ENCODE measurements at places on chromosomes 7 and 10.

DNA sequence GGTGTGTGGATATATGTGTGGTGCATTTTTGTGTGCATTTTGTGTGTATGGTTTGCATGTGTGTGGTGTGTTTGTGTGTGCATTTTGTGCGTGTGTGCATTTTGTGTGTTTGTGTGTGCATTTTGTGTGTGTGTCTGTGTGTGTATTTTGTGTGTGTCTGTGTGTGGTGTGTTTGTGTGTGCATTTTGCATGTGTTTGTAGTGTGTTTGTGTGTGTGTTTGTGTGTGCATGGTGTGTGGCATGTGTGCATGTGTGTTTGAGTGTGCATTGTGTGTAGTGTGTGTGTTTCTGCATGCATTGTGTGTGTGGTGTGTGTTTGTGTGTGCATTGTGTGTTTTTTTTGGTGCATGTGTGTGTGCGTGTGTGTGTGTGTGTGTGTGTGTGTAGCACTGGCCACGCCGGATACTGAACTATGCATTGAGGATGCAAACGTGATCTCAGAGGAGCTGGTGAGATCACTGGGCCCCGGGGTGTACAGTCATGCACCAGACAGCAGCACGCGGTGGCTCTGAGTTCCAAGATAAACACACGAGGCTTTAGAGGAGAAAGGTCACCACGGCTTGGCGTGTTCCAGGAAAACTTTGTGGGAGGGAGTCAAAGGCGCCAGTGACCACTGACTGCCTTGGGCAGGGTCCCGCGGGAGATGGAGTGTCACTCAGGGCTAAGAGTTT lies 106.6 kb upstream of the SHH start:
- H3K4me3 ChIP-seq = no peak overlapping the region
- no peak for DNase-seq
- no peak overlapping the region for H3K27ac ChIP-seq
- no peaks in the 10 kb centered on the region for H3K4me1 ChIP-seq
- H3K36me3 ChIP-seq = no peaks in the 10 kb centered on the region

DNA sequence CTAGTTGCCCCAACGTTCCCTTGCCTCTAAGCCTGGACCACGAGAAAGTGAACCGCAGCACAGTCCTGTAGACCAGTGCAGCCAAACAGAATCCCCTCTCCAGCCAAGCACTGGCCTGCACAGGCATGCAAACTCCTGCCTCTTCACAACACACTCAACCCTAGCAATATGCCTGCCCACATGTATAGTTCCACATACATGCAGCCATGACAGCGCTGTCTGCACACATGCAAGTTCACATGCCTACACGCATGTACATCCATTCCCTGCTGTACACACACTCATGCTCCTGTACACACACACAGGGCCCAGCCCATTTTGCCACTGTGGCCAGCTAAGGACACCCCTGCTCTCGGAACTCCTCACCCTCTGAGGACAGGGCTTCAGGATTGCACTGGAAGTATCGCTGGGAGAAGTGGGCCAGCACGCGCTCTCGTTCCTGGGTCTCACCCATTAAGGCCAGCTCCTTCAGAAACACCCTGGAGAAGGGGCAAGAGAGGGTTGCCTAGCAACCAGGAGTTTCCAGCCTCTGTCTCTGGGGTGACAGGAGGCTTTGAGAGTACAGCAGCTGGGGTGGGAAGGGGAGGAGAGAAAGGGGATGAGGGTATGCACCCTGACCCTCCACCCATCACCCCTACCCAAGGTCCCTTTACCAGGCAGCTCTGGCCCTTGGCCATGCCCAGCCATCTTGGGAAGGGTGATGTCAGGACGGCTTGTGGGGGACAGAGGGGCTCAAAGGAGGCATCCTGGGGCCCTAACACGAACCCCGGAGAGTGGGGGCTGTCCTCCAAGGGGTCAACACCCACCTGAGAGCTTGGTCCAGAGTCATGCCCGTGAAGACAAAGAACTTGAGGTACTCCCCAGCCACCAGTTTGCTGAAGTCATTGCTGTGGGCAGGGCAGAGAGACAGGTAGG lies 7.0 kb downstream of the PSD start:
- H3K36me3 ChIP-seq = no peaks in the 10 kb centered on the region
- peaks cover 4% of the 10 kb centered on the region for H3K4me1 ChIP-seq
- H3K27ac ChIP-seq = no peak overlapping the region

DNA sequence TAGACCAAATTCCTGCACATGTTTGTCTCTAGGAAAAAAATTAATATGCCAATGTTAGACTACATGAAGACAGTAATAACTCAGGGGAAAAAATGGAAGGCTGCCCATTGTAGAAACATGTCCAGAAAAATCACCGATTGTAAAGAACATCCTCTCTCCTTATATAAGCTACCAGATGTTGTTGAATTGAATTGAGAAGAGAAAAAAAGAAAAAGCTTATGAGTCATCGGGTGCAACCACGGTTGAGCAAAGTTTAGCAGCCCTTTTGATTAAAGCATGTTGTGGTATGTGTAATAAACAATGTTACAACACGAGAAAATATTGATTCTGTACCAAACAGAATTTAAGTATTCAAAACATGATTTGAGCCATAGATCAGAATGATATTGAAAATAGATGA lies 102.3 kb upstream of the ARHGAP21 start:
- H3K4me3 ChIP-seq = no peak overlapping the region
- H3K27ac ChIP-seq = no peak overlapping the region
- DNase-seq = no peak
- H3K4me1 ChIP-seq = no peaks in the 10 kb centered on the region
- no peaks in the 10 kb centered on the region for H3K36me3 ChIP-seq
- no peaks in the 10 kb centered on the region for H3K27me3 ChIP-seq

DNA sequence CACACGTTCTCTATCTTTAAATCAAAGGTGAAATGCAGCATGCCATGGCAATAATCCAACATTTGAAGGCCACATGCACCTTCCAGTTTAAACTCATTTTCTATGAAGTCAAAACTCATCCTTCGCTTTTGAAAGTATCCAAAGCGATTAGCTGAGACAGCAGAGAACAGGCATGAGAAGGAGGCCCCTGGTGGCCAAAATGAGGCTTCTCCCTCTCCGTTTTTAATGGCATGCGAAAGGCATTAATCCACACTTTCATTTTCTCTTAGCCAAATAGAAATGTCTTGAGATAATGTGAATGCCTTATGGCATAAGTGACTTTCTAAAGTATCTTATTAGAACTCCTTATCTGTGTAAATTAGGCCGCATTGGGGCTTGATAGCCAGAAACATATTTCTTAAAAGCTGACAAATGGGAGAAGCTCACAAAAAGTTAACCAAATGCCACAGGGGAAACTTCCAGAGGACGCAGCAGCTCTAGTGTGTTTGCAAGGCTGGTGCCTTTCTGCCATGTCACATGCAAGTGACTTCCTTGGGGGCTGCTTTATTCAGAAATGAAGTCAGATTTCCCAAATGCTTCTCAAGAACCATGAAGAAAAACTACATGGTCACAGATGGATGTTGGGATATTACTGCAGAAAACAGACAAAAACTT lies 1189.6 kb downstream of the SORCS1 start:
- no peak overlapping the region for H3K4me3 ChIP-seq
- no peak for DNase-seq
- no peaks in the 10 kb centered on the region for H3K4me1 ChIP-seq
- H3K27me3 ChIP-seq = no peaks in the 10 kb centered on the region

GRCh38 chr7:106551936-106552335 lies 109.0 kb downstream of the CCDC71L start:
- no peak for DNase-seq
- no peaks in the 10 kb centered on the region for H3K4me1 ChIP-seq
- no peaks in the 10 kb centered on the region for H3K36me3 ChIP-seq
- H3K27ac ChIP-seq = no peak overlapping the region

DNA sequence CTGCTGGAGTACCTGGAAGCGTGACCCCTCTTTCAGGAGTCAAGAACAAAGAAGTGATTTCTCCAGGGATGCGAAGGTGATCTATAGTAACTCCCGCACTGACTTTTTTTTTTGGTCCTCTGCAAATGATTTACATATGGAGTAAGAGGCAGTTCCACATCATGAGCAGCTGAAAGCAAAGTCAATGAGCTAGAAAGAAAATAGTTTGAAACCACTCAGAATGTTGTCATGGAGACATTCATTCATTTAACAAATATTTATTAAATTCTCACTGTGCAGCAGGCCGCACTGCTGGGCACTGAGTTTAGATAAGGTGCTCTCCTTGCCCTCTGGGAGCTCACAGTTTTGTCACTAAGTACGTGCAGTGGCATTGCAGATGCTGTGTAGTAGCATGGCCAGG lies 206.7 kb downstream of the CAMK1D start:
- peaks cover 3% of the 10 kb centered on the region for H3K27me3 ChIP-seq
- H3K27ac ChIP-seq = no peak overlapping the region
- H3K36me3 ChIP-seq = no peaks in the 10 kb centered on the region

DNA sequence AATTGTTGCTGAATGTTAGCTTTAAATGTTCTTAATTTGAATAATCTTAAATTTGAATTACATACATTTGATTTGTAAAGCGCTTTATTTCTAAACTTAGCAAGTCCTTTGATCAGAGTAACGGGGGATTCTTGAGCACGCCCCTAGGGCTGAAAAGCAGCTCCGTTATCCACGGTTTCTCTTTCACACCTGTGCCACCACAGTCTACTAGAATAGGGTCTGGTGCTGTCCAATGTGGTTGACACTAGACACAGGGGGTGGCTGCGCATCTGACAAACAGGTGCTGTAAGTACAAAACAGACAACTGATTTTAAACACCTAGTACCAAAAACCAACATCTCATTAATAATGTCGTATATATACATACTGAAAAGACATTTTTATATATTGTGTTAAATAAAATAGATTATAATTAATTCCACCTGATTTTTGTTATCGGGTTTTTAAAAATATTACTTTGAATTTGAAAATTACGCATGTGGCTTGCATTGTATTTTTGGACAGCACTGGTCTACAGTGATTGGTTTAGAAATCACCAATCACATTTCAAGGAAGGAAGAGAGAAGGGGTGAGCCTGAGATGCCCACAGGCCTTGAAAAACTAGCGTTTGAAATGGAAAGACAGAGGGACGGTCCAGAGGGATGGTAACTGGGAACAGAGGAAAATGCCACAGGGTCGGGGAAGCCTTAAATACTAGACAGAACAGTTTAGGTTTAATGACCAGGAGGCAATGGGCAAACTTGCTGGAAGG lies 7.3 kb downstream of the SEPHS1 start:
- peaks cover 4% of the 10 kb centered on the region for H3K36me3 ChIP-seq
- H3K27ac ChIP-seq = peak overlapping the region; percentile 62
- no peaks in the 10 kb centered on the region for H3K27me3 ChIP-seq

GRCh38 chr7:146728611-146729010 lies 612.0 kb downstream of the CNTNAP2 start:
- no peak for DNase-seq
- H3K27ac ChIP-seq = no peak overlapping the region
- H3K27me3 ChIP-seq = no peaks in the 10 kb centered on the region
- no peak overlapping the region for H3K4me3 ChIP-seq

GRCh38 chr10:27019827-27020226 lies 80.5 kb downstream of the ANKRD26 start:
- no peaks in the 10 kb centered on the region for H3K27me3 ChIP-seq
- no peak overlapping the region for H3K27ac ChIP-seq
- peaks cover 55% of the 10 kb centered on the region for H3K36me3 ChIP-seq
- H3K4me1 ChIP-seq = no peaks in the 10 kb centered on the region
- DNase-seq = no peak

DNA sequence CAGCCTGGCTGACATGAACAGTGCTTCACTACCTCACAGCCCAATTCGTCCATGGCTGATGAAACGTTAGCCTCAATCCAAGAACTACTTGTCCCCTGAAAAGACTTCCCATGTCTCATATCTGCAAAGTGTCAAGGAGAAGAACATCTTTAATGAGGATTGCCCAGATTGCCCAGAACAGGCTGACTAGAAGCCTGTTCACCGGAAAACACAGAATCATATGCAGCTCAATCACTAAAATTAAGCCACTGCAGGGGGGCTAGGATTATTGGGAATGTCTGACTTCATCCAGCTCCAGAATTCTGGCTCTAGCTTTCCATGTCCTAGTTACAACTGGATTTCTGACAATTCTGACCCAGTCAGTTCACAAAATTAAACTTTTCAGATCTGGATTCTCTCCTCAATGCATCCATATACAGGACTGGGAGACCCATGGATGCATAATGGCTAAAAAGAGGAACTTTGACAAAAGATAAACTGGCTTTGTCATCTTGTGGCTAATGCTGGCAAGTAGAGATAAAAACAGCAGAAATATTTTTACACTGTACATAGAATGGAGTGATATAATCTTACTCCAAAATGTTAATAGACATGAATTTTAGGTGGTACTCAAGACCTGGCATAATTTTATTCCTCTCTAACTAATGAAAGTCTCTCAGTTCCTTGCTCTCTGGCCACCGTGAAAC lies 467.0 kb upstream of the POT1 start:
- DNase-seq = no peak
- H3K27me3 ChIP-seq = no peaks in the 10 kb centered on the region
- no peaks in the 10 kb centered on the region for H3K36me3 ChIP-seq
- H3K4me3 ChIP-seq = no peak overlapping the region
- no peak overlapping the region for H3K27ac ChIP-seq

DNA sequence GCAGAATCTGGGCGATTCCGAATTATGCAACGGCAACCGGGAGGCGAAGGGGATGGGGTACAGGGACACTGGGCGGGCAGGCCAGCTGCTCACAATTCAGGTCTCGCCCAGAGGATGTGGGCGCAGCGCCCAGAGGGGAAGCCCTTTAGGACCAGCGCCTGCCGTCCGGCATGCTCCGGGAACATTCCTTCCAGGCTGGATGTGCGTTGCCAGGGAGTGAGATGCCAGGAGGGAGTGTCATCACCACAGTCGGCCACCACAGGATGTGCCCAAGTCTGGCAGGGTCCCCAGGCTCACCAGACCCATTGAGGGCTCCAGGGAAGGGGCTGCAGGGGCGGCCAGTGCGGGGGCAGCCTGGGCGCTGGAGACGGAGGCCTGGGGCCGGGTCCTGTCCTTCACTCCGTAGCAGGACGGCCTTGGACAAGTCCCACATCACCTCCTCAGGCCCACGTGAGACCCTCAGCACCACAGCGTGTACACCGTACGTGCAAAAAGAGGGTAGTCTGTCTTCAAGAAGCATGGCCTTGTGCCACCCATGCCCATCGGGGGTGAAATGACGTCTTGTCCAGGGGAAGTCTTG lies 63.9 kb downstream of the FOXL3 start:
- H3K4me1 ChIP-seq = no peaks in the 10 kb centered on the region
- DNase-seq = peak; percentile 87
- H3K27me3 ChIP-seq = peaks cover 38% of the 10 kb centered on the region
- H3K36me3 ChIP-seq = no peaks in the 10 kb centered on the region

DNA sequence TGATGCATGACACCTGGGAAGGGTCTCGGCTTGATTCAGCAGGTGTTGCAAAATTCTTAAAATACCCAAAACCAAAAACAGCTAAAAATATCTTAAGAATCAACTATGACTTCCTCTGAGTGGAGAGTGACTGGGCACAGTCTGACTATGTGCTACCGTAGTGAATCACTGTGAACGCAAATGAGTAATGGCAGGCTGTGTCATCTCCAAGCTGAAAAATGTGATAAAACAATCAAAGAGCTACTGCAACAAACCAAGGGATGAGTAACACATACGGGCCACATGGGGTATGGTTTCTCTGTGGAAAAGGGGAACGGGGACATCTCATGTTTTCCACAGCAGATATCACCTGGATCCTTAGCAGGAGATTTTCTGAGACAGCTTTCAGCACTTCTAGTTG lies 127.5 kb downstream of the ABCA13 start:
- no peak overlapping the region for H3K27ac ChIP-seq
- no peaks in the 10 kb centered on the region for H3K4me1 ChIP-seq
- no peak overlapping the region for H3K4me3 ChIP-seq
- no peaks in the 10 kb centered on the region for H3K27me3 ChIP-seq
- DNase-seq = no peak

GRCh38 chr10:43160921-43161255 lies 22.6 kb downstream of the CSGALNACT2 start:
- no peak overlapping the region for H3K4me3 ChIP-seq
- H3K36me3 ChIP-seq = peaks cover 26% of the 10 kb centered on the region
- no peaks in the 10 kb centered on the region for H3K27me3 ChIP-seq
